Osteocyte (in vitro differentiated cells): ENCODE measurements at places on chromosomes 1 and 21.

DNA sequence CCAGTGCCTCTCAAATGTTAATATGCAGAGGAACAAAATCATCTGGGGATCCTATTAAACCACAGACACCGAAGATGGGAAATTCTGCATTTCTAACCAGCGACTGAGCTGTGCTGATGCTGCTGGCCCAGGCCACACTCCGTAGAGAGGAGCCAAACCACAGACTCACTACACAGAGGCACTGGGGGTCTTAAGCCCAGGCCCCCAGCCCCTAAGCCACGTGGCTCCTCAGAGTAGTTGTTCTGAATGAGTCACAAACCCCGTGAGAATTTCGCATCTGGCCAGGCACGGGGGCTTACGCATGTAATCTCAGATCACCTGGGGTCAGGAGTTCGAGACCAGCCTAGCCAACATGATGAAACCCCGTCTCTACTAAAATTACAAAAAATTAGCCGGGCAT, 2.8 kb upstream of the CELA2A start:
- no peak for DNase-seq

DNA sequence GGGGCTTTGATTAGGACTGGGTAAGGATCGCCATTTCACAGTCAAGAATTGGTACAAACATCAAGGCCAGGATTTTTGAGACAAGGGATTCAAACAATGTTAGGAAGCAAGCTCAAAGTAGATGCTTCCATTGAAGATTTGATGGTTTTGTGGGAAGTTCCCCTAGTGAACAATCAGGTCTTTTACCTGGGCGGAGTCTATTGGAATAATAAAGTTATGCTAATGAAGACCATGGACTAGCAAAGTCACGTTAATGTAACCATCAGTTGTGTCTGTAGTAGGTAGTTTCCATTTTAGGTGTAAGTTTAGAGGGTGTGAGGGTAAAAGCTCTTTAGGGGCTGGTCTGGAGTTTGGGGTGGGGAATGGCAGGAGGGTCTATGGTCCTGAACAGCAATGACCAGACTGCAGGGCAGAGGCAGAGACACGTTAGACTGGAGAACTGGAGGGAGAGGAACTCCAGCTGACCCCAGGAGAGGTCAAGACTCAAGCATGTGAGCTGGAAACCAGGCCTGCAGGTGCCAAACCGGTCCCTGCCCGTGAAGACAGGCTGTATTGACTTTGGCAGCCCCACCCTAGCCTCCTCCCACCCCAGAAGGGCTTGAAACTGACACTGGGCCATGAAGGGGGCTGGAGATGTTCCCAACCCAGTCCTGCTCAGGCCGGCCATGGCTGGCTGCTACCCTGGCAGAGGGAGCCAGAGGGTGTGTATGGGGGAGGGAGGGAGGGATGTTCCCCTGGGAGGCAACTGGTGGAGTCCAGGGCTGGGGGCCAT, 36.0 kb upstream of the GPR37L1 start:
- no peak for DNase-seq

DNA sequence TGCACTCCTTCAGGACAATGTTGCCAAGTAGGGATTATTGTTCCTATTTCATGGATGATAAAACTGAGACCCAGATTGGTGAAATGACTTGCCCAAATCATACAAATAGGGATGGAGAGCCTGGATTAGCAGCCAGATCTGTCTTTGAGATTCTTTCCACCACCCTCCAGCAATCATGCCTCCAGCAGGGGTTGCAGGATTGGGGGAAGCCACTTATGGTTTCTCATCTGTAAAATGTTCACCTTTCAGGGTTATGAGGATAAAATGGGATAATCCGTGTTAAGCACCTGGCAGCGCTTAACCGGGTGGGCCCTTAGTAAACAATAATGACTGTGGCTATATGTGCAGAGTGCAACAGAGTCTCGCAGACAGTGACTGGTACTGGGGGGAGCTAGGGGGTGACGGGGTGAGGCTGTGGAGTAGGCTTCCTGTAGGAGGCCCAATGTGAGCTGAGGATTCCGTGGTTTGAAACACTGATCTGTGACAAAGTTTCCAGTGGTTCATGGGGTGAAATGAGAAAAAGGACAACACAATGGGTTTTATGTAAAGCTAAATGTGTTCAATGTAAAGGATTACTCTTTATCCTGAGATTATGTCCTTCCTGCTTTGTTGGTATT, 33.7 kb upstream of the FOXO6 start:
- DNase-seq, result peak; percentile 53

DNA sequence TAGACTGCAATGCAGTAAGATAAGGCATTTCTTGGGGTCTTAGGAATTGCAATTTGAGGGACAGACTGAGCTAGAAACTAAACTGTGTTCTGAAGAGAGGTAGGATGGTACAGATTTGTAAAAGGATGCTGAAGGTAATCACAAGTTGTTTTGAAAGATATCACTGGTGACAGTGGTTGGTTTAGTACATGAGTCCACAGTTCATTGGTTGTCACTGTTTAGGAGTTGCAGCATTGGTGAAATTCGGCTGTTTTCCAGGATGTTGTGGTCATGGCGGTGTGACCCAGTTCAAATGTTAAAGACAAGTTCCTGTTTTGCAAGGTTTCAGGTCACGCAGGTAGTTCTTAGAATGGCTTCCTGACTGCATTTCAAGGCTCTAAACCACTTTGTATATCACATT, 292.8 kb upstream of the B3GALT2 start:
- no peak for DNase-seq

GRCh38 chr1:115807723-115808122, 33.2 kb downstream of the NHLH2 start:
- no peak for DNase-seq

- no peak for DNase-seq
Observed at GRCh38 chr1:145845144-145845513, 301 bp upstream of the NUDT17 start.

GRCh38 chr1:1614204-1614953, 921 bp upstream of the MIB2 start:
- no peak for DNase-seq

DNA sequence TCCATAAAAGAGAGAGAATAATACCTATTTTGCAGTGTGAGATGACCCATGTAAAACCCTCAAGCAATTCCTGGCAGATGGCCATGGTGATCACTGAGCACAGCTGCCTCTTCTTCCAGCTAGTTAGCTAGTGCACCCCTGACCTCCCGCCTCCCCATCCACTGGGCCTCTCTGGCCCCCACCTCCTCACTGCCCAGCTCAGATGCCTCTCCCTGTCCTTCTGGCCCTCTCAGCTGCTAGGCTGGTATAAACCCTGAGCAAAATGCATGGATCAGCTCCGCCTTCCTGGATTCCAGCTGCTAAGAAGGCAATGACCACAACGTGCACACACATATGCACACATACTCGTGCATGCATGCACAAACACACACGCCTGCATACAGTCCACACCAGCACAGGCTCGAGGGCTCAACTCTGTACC, 117.2 kb downstream of the DMRTB1 start:
- no peak for DNase-seq

- DNase-seq, result no peak
Observed at GRCh38 chr1:25474439-25475047, 43.8 kb downstream of the MACO1 start.

DNA sequence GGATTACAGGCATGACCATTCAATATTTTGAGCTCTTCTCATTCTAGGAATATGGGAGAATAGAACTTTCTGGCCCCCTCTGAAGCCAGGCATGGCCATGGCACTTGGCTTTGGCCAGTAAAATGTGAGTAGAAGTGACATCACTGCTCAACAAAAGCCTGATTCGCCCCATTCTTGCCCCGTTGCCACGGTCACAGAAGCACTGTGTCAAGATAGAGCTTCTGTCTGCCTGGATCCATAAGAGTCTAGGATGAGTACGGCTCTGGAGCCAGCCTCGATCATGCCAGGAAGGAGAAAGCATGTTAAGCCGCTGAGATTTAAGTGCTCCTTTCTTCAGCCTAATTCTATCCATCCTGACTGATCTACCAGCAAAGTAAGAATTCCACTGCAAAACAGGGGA, 113.1 kb downstream of the TIAM1 start:
- DNase-seq, result no peak

- DNase-seq, result peak; percentile 94
Observed at GRCh38 chr1:156146020-156146768, 7.2 kb upstream of the SEMA4A start.

- no peak for DNase-seq
Observed at GRCh38 chr21:15823486-15824150, 93.8 kb downstream of the USP25 start.

DNA sequence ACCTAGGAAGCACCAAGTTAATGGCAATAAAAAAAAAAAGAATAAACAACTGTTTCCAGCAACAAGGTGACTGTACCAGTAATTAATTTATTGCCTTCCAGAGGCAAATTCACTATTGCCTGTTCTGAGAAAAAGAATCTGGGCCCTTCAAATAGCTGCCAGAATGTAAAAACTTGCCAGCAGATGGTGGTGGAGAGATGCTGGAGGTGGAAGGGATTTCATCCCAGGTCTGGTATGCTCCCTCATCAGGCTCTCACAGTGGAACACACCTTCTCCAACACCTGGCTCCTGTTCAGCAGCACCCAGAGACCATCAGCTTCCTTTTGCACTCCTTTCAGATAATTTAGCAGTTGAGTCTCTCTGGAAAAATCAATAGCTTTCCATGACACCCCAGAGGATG, 792.9 kb upstream of the ADAMTS5 start:
- DNase-seq, result no peak

- no peak for DNase-seq
Observed at GRCh38 chr1:243287652-243288051, 31.8 kb downstream of the SDCCAG8 start.

GRCh38 chr1:94413311-94413710, 4.9 kb upstream of the ABCD3 start:
- no peak for DNase-seq

DNA sequence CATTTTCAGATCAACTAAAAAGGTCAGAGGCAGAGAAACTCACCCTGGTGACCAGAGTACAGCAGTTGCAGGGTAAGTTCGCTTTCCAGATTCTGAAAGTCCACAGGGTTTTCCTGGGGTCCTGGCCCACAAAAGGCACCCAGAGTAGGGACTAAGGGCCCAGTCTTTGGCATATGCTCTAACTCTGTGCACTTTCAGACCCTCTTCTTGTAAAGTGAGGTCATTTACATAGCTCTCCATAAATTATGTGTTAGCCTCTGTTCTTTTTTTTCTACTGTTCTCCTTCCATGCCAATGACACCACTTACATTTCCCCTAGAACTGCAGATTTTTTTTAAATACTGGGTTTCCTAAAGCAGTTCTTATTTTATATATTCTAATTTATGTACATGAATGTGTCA, 6.3 kb downstream of the C1orf74 start:
- no peak for DNase-seq

DNA sequence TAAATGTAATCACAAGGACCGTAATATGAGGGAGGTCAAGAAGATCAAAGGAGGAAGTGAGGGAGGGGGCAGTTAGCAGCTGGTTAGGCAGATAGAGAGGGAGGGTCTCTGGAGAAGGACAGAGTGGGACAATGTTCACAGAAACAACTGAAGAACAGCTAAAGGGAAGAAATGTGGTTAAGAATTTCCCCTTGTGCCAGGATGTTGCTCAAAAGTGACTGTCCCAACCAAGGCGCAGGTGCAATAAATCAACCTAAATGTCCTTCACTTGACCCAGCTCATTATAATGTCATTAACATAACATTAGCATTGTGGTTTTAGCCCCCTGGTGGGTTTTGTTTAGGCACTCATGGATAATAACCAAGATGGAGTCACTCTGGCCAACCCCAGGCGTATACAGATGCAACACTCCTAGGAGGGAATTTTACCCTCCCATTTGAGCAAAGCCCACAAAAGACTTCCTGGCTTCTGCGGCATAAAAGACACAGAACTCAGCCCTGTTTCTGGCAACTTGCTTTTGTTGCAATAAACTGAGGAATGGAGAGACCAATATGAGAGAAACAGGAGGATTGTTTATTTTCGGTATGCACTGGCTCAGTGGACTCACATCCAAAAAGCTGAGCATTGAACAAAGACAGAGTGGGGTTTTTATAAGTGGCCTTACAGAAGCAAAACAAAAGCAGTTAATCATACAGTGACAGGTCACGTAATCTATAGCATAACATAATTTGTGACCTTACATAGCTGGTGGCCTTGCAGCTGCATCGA, 7.3 kb upstream of the CA6 start:
- no peak for DNase-seq

- DNase-seq, result no peak
Observed at GRCh38 chr1:55716610-55717009, 501.4 kb upstream of the USP24 start.

- DNase-seq, result no peak
Observed at GRCh38 chr1:181801617-181802016, 259.9 kb downstream of the ZNF648 start.

- no peak for DNase-seq
Observed at GRCh38 chr1:117613969-117614729, 8.3 kb downstream of the TENT5C start.

- no peak for DNase-seq
Observed at GRCh38 chr1:225424562-225425200, 3.2 kb downstream of the LBR start.

DNA sequence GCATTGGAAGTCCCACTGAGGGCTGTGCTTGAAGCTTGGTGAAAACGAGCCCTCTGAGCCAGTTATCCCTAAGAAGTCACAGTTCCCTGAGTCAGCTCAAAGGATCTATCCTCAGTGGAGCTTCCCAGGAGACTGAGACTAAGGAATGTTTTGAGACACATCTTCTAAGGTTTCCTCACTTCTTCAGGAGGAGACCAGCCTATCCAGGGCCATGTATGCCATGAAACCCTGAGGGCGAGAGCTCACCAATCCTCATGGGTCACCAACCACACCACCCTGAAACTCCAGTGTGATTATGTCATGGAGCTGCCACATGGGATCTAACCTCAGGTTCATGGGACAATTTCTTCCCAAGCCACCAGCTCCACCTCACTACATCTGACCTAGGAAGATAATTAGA, 7.6 kb upstream of the TIE1 start:
- no peak for DNase-seq

DNA sequence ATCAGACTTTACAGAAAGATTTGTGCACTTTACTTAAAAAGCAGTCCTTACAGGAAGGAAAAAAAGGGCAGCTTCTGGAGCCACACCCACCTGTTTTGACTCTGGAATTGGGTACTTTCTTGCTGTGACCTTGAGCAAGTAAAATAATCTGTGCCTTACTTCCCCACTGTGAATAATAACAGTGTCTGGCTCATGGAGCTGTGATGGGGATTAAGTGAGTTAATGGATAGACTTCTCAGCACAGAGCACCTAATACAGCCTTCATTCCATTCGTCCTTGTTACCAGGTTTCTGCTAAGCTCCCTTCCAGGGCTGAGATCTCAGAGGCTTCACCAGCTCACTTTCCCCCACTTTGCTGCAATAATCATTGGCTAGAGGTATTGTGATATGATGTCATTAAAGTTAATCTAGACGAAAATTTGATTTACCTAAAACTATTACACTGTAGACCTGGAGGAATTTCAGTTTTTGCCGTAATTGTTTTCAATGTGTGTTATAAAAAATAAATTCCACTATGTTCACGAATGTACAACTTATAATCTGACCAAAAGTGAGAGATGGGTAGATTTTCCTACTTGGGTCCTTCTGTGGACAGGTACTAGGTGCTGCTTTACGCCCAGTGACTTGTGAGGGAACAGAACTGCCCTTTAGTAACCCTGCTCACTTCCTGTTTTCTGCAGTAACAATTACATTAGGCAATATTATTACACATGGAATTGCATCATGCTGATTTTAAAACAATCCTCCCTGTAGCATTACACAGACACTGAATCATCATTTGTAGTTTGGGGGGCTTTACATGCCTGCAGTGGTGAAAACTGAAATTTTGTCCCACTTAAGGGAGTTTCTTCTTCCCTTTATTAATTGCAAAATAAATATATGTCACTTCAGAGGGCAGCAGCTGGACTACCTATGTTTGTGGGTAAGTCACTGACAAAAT, 19.7 kb upstream of the ABCG1 start:
- DNase-seq, result no peak
